T-helper 17 cell (primary cell): ENCODE measurements at places on chromosomes 2 and 18.

- DNase-seq = no peak
These were observed 96.4 kb upstream of the ST6GAL2 start for GRCh38 chr2:106982350-106982749.

DNA sequence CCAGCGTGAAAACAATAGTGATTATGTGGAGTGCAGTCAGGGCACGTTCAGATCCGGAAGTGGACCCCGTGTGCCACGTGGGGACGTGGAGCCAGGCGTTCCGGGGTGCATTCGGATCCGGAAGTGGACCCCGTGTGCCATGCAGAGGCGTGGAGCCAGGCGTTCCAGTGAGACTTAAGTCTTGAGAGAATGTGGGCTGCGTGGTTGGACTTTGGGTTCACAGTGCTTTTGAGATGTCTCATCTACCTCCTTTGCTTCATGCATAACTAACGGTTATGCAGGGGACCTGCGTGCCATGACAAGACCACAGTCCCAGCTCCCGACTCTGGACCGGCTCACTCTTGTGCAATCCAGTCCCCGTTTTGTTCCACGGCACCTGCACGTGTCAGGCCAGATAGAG is 28.8 kb downstream of the CTDP1 start:
- DNase-seq = no peak

- DNase-seq = no peak
These were observed 142.9 kb upstream of the NDUFV2 start for GRCh38 chr18:8959551-8960135.

DNA sequence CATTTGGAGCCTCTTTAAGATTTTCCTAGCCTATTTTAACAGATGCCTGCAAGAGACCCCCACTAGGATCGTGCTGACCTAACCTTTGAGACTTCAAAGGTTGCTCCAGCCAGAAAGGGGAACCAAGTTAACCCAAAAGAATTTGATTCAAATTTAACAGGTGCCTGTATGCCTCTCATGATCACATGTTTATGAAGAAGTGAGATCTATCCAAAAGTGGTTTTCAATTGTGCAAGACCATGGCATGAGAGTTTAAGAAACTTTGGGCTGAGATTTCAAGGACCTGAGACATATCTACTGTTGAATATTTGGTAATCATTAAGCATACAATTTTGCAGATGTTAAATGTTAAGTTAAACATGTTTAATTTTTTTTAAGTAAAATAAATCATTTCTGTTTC is 1.3 kb upstream of the RSAD2 start:
- no peak for DNase-seq

DNA sequence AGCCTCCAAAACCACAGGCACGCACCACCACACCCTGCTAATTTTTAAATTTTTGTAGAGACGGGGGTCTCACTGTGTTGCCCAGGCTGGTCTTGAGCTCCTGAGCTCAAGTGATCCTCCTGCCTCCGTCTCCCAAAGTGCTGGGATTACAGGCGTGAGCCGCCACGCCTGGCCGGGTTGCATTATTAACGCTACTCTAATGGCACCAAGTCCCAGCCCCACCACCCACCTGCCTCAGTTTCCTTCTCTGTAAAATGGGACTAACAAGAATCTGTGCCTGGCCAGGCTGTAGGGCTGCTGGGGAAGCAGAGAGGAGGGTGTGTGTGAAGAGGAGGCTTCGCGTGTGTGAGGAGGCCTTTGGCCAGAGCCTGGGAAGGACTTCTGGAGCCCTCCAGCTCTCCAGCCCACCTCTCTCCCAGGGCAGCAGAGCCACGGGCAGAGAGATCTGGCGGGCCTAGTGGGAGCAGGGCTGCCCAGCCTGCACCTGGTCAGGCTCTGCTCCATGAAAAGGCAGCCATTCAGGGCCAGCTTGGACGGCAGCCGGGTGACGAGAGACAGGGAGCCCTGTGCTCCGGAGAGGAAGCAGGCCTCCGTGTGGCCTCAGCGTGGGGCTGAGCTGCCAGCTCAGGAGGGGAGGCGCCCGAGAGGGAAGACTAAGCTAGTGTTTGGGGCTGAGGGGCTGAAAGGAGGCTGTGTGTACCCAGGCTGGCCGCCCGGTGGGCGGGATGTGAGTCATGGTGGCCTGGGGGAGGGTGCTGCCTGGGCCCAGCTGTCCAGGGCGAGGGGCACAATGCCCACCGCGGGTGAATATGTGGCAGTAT is 7.4 kb upstream of the B3GNT7 start:
- DNase-seq = no peak

DNA sequence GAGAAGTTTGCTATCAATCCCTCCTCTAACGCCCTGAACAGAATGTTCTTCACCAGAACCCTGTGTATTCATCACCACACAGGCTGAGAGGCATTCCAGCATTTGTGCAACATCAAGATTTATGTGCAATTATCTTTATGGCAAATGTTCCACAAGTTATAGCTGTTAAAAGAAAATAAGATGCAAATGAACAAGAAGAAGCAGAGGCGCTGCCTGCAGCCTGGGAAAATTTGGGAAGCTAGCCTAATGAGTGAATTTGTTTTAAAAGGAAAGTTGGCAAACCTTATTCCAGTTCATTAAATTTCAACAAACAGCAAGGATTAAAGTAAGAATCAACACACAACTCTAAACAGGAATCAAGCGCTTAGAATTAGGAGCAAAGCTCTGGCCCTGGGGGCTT is 5.3 kb downstream of the TPO start:
- DNase-seq = no peak

DNA sequence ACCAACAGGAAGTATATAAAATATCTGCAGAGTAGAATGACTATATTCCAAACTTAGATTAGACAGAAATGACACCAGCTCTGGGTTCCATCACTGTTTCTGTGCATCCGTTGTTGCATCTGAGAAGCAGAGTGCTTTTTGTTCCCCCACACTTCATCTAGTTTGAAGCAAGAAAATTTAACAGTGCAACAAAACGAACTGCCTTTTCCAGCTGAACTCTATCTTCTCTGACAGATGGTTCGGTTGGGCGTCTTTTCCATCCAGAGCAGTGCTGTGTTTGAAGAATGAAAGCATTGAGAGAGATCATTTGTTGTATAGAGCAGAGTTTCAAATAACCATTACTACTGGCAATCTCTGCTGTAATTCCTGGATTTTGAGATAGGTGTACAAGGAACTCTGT is 757.5 kb downstream of the DPP10 start:
- no peak for DNase-seq

DNA sequence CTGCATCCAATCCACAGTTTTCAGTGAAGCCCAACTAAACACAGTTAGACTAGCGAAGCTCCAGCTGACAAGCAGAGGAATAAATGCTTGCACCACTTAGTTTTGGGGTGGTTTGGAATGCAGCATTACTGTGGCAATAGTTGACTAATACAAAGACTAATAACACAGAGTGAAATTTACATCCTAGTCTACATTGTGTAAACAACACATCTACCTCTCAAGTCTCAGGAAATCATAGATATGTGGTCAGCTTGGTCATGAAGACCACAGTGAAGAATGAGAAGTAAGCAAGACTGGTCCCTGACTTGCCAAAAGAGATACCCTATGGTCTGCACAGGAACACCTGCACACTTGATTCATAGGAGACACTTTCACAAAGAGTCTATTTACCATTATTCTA is 155.1 kb upstream of the TANK start:
- DNase-seq = no peak

DNA sequence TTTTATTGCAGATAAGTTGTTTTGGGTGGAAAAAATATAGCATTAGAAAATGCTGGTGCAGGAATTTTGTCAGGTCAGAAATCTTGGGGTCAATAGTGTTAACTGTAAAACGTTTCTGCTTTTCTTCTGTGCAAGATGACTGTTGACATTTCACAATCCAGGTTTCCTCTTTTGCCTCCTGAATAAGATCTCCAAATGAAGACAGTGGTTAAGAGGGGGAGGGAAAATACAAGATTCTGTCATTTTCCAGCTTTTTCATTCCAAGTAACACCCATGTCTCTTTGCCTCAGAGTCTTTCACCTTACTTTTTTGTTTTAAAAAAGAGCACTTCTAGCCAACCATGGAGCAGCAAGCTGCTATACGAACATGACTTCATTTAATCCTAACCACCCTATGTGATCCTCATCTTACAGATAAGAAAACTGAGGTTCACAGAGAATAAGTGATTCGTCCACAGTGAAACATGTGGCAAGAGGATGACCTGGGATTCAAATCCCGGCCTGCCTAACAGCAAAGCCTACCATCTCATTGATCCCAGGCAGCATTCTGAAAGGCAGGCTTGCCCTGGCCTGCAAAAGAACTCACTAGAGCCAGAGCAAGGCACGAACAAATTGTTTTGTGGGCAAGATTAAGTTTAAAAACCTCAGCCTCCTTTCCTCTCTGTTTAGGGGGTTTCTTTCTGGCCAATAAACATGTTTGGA is 3.0 kb downstream of the PLEK start:
- DNase-seq = no peak

GRCh38 chr2:2839782-2840531 is 508.9 kb upstream of the MYT1L start:
- DNase-seq = no peak

DNA sequence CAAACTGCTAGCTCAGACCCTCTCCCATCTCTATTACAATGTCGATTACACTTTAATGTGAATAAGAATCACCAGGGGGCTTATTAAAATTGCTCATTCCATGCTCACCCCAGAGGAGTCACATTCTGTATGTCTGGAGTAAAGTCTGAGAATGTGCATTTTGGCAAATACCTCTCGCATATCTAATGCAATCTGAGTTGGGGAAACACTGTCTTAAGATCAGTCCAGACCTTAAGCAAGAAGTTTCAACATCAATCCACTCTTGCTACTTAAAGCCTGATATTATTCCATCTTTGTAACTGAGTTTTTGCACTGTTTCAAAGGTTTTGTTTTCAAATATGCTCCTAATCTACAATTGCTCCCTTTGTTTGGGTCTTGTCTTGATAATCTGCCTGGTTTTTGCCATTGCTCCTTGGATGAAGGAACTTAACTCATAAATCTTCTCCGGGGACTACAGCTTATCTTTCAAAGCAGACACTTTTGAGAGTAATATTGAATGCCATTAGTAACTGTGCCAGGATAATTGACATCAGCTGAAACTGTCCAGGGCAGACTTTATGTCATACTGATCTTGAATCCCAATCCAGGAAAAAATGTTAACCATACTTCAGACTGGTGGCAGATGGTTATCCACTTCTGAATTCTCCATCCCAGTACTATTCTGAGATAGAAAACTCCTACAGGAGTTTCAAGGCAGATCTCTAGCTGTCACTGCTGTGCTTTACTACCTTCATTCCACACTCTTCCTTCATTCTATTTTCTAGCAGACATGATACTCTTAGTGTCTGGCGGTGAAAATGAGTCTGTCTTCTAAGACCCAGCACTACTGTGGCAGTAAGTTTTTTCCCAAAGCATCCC is 200.9 kb downstream of the ERBB4 start:
- DNase-seq = no peak

- no peak for DNase-seq
These were observed 853 bp downstream of the GNAL start for GRCh38 chr18:11689669-11690565.

- DNase-seq = no peak
These were observed 320.2 kb downstream of the TMX3 start for GRCh38 chr18:68394705-68395104.

DNA sequence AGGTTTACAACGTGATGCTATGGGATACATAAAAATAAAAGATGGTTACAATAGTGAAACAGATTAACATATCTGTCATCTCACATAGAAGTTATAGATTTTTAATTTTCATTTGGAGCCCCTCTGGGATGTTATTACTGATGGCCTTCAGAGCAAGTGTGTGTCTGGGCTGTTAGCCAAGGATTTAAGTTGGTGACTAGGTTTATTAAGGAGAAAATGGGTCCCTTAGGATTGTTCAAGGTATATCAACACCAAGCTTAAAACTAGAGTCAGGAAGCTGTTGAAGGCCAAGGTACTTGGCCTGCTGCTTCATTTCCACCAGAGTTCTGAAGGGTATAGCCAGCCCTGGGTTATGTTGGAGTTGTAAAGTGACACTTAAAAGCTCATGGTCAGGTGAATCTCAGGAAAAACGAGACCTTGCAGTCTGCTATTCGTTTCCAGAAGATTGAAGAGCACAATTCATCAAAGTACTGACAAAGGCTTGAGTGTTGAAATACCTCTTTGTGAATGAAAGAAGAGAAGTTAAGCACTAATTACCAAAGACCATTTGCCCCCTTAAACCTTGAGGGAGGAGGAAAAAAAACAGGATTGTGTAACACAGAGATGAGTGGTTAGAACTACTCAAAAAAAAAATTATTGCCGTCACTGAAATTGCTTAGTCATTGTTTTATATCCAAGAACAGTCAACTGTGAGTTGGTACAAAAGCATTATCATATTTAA is 48.4 kb downstream of the MAP2 start:
- DNase-seq = no peak

- no peak for DNase-seq
These were observed 43.6 kb downstream of the PPM1B start for GRCh38 chr2:44212302-44212701.

DNA sequence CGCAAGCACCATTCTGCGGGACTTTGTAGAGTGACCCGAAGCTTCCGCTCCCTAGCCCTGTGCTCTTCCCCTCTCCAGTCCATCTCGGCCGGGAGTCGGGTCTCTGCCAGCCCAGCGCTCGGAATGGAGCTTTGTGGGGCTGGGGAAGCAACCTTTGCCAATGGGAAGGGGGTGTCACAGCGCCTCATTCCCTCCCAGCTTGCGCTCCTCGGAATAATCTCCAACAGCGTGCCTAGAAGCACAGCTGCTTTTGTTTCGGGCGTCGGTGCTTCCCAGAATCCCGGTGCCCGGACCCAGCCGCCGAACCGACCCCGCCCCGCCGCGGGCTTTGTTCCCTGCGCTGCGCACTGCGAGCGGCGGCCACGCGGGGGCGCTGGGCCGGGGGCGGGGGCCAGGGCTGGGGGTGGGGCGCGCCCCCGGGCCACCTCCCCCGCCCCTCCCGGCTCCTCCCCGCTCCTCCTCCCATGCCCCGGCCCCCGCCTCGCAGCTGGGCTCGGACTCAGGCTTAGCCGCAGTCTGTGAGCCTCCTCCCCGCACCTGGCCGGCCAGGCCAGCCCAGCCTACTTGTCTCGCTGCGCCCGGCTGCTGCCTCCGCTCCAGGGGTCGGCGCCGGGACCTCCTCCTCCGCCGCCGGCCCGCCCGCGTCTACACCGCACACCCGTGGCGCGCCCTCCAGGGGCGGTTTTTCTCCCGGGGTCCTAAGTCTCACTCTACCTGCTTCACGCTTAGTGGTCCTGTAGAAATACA is 77.7 kb upstream of the SMAD2 start:
- peak; percentile 29 for DNase-seq

- DNase-seq = no peak
These were observed 5.8 kb downstream of the DLX2 start for GRCh38 chr2:172096626-172097547.

- DNase-seq = no peak
These were observed 692.8 kb downstream of the RNF144A start for GRCh38 chr2:7609974-7610373.
